ENCODE measurements at places on chromosomes 16 and 17.
A peak's percentile ranks its signal among the peaks of the same experiment; 100 is the strongest.

DNA sequence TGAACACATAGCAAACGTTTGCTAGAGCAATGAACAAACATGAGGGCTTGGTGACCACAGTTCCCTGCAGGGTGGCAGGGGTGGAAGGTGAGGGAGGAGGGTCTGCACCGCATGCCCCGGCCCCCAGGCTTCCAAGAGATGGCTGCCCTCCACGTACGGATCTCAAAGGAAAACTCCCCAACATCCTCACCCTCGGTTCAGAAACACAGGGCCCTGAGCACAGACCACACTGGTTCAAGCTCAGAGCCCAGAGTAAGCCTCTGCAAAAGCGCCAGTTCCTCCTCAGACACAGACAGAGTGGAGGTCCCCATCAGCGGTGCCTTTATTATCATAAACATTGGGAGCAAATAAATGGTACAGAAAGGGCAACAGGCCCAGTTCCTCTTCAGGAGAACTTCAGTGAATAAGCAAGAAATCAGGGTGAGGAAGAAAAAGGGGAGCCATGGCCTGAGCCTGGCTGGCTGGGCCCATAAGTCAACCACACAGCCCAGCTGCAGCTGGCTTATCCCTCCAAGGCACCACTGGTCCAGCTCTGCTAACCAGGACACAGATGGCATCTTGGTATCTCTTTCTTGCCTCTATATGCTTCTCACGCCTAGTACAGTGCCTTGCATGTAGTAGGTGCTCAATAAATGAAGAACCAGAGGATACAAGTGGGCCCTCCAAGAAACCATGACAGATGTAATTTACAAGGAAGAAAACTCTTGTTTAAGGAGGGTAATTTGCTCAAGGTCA lies 11.0 kb downstream of the MPO start:
- DNase-seq, result no peak

GRCh38 chr16:6775712-6776111 lies 556.9 kb upstream of the RBFOX1 start:
- DNase-seq, result no peak

GRCh38 chr16:66968847-66969246 lies 7.8 kb downstream of the CES3 start:
- no peak for DNase-seq

DNA sequence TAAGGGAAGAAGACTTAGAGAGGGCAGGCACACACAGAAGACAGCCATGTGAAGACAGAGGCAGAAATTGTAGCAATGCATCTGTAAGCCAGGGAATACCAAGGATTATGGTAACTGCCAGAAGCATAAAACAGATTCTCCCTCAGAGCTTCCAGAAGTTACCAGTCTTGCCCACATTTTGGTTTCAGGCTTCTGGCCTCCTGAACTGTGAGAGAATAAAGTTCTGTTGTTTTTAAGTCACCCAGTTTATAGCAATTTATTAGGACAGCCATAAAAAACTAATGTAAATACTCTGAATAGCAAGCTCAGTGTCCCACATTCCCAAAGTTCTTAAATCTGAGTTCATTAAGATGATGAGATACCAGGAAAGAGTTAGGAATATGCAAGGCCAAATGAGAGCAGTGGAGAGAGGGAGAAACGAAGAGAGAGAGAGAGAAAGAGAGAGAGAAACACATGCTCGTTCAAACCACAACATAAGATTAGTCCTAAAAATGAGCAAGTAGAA lies 123.4 kb downstream of the HS3ST3A1 start:
- no peak for DNase-seq

- no peak for DNase-seq
Measured at GRCh38 chr16:84918006-84918909, 93.1 kb downstream of the ZDHHC7 start.

DNA sequence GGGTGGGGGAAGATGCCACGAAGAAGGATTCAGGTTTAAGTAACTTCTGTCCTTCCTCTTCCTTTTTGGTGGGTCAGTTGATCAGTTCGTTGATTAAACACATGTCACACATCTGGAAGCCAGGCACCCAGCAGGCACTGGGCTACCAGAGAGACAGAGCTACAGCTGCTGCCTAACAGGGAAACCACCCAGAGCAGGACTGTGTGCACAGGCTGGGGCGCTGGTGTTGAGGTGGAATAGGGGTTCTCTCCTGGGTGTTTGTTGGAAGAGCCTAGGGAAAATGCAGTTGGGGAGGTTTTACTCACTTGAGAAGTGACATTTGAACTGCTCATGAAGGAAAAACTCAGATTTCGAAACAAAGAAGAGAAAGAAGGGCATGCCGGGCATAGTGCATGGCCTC lies 152.4 kb downstream of the IRX5 start:
- no peak for DNase-seq

DNA sequence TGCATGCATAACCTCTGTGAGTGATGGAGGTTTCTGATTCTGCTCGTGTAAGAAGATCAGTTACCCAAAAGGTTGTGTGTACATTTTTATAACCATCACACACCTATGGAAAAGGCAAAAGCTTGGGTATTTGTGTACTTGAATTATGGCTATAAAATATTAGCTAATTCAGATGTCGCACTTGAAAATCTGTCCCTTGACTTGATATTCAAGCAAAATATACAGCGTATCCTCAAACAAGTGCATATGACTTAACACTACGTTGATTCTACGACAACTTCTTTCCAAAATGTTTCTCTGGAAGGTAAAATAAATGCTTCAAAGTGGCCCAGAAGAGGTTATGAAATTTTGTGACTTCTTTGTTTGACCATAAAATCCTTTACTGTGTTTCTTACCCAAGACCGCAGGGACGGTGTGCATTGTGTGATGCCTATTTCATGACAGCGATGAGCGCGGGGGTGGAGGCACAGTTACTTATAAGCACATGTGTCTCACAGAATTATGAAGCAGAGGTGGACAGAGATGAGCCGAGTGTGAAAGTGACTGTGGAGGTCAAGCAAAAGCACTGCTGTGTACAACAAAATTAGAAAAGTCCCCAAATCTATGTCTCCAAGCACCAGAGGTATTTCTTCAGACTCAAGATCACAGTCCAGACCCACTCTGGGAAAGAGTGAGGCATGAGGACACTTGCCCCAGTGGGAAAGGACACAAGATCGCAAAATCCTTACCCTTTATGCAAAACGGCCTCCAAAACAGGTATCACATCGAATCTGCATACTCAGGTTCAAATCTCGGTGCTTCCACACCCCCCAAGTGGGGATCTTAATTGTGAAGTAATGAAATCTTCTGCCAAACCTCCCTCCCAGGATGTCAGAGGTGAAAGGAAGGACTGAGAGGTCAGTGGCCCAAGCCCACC lies 4.1 kb upstream of the HOXB9 start:
- no peak for DNase-seq

GRCh38 chr16:59336136-59336695 lies 602.1 kb upstream of the GOT2 start:
- no peak for DNase-seq

DNA sequence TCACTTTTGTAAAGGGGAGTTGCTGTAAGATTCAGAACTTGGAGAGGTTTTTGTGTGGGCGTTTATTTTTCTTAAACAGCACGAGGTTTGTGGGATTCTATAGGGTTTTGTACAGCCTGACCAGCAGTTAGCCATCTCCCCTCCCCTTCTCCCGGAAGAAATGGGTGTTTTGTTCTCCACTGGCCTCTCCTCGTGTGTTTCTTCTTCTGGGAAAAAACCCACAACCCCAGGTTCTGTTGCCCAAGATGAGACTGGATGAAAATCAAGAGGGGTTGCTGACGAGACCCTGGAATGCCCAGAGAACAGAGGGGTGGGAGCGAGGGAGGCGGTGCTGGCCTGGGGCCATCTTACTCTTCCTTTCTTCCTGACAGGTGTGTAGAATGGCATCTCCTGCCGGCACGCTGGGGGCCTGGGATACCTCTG lies 186.1 kb downstream of the MSI2 start:
- DNase-seq, result no peak

- DNase-seq, result no peak
Measured at GRCh38 chr16:24349320-24349719, 93.2 kb downstream of the CACNG3 start.

GRCh38 chr16:3610698-3611145 lies 684 bp downstream of the SLX4 start:
- no peak for DNase-seq

- DNase-seq, result peak; percentile 26
Measured at GRCh38 chr16:67562918-67563707, 787 bp downstream of the CTCF start.

DNA sequence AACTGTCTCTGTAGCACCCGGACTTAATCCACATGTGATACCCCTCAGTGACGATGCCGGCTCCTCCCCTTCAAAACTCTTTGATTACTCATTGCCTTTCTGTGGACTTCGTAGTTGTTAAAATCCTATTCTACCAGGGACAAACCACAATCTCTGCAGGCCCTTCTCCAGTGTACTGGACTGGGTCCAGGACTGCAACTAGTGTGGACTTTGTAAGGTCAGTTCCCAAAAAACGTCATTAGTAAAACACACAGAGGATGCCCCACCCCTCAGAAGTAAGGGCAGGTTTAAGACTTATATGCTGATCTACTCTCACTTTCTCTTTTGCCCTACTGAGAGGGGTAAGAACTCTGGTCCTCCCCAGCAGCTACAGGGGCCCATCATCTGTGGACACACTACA lies 10.5 kb upstream of the NUDT7 start:
- no peak for DNase-seq

- DNase-seq, result no peak
Measured at GRCh38 chr17:58329810-58330537, 1.4 kb upstream of the TSPOAP1 start.

DNA sequence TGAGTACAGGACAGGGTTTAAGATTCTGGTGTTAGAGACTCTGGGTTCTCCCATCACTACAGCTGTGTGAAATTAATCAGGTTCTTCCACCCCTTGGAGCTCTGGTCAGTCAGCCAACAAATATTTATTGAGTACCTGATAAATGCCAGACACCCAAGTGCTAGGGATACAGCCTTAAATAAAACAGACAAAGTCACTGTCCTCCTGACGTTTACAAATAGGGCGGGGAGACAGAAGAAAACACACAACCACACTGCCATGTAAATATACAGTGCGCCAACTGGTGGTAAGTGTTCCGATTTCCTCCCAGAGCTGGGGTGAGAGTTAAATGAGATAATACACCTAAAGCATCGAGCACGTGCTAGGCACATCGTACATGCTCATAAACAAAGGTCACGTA lies 121.0 kb downstream of the COPRS start:
- DNase-seq, result no peak

- no peak for DNase-seq
Measured at GRCh38 chr17:41976142-41976768, 9.7 kb downstream of the CNP start.

GRCh38 chr16:49987381-49987780 lies 37.6 kb upstream of the CNEP1R1 start:
- no peak for DNase-seq

- DNase-seq, result no peak
Measured at GRCh38 chr16:46787909-46788308, 39.8 kb upstream of the MYLK3 start.

DNA sequence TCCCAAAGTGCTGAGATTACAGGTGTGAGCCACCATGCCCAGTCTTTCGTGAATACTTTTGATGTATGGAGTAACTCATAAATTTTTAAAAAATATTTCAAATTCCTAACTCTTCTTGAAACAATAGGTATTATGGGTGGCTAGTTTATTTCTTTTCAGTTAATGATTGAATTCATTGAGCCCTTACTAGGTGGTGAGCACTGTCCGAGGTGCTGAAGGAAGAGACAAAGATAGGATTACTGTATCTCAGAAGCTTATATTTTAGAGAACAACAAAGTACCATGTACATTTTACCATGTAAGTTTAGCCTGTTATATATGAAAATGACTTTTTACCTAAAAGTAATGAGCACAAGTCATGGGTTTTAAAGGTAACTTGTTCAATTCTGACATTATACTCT lies 418.3 kb downstream of the NPIPA7 start:
- no peak for DNase-seq

DNA sequence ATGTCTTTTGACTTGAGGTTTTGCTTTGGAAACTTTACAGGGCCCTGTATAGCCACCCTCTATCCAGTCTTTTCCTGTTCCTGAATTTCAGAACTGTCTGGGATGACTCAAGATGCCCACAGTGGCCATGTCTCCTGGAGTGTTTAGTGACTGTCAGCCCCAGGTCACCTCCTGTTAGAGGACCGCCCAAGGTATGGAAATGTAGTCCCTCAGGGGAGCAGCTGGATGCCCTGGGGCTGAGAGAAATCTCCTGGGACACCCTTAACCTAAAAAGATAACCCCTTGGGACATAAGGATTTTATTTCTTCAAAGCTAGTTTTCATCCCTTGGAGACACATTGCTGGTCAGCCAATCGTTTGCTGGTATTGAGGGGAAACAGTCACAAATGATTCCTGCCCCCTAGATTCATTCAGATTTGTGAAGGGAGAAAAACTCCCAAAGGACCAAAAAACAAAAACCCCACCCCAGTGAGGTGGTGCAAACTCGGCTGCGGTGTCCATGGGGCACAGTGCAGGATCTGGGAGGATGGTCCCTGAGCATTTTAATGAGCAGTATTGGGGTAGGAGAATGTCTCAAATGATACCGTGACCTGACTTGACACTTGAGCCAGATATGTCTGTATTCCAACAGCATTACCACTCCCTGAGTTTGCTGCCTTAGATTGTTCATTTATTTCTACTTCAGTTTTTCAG lies 1.7 kb downstream of the ZNF267 start:
- DNase-seq, result no peak

DNA sequence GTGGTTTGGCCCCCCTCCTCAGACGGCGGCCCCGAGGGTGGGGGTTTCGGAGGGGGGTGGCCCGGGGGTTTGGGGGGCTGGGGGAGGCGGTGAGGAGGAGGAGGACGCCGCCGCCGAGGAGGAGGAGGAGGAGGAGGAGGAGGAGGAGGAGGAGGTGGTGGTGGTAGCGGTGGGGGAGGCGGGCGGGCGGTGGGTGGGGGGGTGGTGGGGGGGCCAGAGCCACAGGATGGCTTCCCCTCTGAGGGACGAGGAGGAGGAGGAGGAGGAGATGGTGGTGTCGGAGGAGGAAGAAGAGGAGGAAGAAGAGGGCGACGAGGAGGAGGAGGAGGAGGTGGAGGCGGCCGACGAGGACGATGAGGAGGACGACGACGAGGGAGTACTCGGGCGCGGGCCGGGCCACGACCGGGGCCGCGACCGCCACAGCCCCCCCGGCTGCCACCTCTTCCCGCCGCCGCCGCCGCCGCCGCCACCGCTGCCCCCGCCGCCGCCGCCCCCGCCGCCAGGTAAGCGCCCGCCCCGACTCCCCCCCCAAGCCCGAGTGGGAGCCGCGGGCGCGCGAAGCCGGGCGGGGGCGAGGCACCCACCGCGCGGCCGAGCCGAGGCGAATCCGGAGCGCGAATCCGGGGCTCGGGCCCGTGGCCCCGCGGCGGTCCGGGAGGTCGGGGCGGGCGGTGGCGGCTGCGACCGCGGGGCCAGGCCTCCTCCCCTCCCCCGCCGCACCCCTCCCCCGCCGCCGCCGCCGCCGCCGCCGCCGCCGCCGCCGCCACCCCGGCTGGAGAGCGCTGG lies 3.8 kb upstream of the CHD3 start:
- no peak for DNase-seq

All from stimulated activated CD8-positive, alpha-beta memory T cell treated with anti-CD3 and anti-CD28 coated beads, Interleukin-7, amount 100 ng/mL, for 1 hour (primary cell).